ENCODE measurements at places on chromosomes 2 and 18.

DNA sequence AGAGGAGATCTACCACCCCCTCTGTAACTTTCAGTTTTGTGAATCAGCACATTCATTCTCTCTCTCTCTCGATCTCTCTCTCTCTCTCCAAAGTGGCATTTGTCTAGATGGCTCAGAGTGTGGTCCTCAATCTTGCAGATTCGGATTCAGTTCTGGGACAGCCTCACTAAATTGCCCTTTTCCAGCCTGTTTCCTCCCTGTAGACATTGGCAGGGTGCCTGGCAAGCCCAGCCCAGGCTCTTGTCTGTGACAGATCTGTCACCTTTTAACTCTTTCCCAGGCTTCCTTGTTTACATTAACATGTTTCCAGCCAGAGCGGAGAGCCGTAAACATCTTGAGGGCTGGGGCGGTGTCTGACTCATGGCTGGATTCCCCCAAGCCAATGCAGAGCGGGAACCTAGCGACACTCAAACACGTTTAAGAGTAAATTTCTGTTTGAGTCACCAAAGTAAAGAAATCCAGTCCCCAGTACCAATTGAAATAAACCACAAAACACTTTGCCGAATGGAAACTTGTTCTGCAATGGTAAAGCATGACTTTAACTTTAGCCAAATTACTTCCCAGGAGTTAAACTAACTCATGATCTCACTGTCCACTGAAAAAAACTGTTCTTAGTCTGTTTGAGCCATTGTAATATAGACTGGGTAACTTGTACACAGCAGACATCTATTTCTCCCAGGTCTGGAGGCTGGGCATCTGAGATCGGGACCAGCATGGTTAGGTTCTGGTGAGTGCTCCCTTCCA is 6.6 kb upstream of the CYP27C1 start:
- no peak for DNase-seq

DNA sequence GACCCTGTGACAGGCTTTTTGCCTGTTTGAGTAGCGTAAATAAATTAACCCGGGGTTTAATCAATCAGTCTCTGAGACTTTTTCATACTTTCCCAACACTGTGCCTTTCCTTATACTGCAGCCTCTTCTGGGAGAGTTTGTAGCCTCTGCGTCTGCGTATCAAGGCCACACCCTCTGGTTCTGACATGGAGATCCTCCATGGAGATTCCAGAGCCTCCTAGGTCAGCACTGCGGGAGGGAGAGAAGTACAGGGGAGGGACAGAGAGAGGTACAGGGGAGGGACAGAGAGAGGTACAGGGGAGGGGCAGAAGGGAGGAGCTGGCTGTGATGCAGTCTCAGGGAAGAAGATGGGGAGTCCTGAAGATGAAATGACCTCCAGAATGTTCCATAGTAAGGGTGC is 166.0 kb downstream of the ARL4C start:
- DNase-seq: no peak

DNA sequence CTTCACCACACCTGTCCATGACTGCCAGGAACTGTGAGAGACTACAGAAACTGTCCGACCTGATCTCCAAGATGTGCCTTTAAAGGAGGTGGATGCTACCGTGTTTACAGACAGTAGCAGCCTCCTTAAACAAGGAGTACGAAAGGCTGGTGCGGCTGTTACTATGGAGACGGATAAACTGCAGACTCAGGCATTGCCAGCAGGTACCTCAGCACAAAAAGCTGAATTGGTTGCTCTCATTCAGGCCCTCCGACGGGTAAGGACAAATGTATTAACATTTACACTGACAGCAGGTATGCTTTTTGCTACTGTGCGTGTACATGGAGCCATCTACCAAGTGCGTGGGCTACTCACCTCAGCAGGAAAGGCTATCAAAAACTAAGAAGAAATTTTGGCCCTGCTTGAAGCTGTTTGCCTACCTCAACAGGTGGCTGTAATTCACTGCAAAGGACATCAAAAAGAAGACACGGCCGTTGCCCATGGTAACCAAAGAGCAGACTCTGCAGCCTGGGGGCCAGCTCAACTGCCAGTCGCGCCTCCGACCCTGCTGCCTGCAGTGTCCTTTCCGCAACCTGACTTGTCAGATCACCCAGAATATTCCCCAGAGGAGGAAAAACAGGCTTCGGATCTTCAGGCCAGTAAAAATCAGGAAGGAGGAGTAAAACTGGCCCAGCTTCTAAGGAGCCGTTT is 30.9 kb downstream of the SKA1 start:
- DNase-seq: no peak

DNA sequence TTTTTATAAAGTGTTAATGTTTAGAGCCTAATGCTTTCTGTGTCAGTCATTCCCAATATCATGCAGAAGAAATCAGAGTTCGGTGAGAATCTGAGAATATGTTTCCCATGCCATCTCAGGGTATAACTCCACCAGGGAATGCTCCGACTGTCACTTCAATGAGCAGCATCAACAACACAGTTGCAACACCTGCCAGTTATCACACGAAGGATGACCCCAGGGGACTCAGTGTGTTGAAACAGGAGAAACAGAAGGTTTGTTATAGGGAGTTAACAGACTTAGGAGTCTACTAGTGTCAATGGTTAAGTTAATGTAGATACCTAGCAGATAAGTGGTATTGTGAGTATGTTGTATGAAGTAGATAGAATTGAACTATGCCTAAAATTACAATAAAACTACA is 31.0 kb downstream of the VAPA start:
- DNase-seq: no peak

DNA sequence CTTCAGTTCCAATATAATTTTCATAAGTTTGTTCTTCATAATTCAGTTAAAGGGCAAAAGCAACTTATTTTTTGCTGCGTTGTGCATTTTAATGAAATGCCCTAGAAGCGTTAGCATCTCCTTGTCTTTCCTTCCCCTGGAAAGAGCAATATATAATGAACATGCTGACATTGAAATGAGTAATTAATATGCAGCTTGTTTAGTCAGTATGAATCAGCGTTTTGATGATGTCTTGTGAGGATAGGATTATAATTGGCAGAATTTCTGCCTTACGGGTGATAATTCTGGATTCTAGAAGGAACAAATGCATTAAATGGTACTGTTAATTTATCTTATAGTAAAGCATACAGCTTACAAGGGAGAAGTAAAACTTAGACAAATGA is 152.3 kb upstream of the MMADHC start:
- no peak for DNase-seq

- no peak for DNase-seq
These were observed 85.4 kb downstream of the DLGAP1 start for GRCh38 chr18:4369705-4370104.

- no peak for DNase-seq
These were observed 447.0 kb downstream of the SOX11 start for GRCh38 chr2:6139142-6139541.

DNA sequence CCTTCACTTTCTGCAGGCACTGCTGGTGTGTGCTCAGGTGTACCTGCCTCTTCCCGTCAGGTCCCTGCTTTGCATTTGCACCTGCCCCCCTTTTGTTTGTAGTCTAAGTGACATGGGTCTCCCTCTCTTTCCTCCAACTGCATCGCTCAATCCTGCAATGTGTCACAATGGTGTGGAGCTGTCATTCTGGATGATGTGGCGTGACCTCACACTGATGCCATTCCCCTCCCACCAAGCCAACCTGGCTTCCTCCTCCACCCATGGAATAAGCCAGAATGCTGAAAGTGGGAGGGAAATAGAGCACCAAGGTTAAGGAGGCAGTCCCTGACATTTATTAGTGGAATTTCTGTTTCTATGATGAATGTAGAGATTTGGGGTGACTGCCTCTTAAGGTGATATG is 156.7 kb downstream of the ZBTB7C start:
- DNase-seq: no peak

DNA sequence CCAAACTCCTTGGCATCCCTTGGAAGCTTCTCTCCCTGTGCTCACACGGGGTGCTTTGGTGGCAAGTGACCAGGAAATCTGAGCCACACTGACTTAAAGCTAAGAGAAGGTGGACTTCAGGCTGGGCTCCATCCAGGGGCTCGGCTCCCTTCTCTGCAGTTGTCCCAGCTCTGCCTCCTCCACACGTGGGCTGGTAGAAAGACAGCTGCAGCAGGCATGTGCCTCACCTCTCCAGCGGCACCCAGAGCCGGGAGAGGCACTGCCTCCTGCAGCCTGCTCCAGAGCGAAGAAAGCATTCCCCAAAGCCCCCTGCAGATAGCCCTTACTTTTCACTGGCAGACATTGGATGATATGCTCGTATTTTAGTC is 11.3 kb downstream of the KCNF1 start:
- DNase-seq: no peak

DNA sequence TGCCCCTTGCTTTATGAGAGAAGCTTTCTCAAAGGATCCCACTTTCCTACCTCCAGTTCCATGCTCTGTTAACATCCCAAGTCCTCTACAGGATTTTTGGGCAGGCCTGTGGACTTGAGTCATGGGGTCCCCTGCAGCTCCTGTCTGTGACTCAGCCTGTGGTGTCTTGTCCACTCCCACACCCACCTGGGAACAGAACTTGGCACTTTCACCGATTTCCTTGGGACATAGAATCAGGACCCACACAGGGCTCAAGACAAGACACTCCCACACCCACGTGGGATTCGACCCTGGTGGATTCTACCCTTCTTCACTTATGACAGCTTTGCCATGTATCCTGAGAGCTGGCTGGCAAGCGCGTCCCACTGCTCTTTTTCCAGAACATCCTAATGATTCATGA is 30.7 kb upstream of the HDAC4 start:
- DNase-seq: no peak

DNA sequence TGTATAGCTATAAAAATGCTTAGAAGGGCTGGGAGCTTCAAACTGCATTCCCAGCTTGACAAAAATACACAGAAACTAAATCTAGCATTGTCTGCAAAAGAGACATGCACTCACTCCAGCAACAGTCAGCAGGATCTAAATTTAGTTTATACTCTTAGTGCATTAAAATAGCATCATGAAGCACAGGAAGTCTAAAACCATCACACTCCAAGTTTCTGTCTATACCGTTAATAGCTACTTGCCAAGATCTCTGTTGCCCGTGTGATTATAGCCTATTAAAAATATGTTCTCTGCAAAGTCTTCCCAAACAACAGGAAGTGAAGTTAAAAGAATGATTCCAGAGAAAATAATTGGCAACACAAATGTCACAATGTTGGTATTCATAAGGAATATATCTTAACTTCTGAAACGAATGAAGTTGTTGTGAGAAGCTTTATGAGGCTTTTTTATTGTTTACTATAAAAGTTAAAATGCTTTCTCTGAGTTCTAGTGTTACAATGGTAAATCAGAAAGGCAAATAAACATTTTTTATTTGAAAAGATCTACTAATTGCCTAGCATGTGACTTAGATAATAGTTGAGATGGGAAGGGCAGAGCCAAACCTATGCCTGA is 184.2 kb downstream of the ZNF385B start:
- no peak for DNase-seq

DNA sequence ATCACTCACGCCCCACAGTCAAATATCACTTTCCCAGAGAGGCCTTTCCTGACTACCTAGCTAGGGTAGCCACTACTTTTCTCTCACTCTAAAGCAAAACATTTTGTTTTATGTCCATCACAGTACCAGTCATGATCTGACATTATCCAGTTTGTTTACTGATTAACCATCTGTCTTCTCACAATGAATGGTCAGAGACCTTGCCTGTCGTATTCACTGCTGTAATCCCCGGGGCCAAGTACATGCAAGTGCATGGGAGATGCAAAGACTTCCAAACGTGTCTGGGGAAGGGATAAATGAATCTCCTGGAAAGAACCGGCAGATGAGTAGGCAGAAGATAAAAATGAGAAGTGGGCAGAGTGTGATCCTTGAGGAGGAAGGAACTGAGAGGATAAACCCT is 39.7 kb downstream of the THUMPD2 start:
- DNase-seq: no peak

- no peak for DNase-seq
These were observed 128.6 kb downstream of the DTNA start for GRCh38 chr18:34838669-34839068.

DNA sequence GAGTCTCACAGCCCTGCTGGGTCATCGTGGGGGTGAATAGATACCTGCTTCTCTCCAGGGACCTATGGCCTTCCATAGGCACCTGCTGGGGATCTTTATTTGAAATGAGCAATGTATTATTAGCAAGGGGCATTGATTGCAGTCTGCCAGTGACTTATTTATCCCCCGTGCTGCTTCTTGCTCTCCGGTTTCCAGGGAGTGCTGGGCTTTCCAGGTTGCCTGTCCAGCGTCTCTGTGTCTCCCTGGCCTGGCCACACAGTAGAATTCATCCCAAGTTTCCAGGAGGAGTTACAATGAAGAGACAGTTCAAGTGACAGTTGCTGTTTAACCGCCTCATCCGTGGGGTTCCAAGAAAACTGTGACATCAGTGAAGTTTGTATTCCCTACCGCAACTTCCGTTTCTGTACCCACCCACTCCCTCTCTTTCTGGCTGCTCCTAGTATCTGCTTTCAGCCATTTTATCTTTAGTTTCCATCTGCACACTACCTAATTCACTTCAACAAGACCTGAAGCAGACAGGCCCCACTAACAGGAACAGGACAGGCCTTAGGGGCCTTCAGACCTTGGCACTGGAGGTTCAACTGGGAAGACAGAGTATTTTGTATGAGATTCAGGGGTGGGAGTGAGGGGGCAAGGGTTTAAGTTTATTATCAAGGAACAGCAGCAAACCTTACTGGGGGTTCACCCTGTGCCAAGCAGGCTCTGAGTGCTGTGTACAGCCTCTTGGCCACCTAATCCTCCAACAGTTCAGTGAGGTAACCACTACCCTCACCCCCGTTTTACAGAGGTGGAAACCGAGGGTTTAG is 134.8 kb downstream of the PRKCE start:
- no peak for DNase-seq

DNA sequence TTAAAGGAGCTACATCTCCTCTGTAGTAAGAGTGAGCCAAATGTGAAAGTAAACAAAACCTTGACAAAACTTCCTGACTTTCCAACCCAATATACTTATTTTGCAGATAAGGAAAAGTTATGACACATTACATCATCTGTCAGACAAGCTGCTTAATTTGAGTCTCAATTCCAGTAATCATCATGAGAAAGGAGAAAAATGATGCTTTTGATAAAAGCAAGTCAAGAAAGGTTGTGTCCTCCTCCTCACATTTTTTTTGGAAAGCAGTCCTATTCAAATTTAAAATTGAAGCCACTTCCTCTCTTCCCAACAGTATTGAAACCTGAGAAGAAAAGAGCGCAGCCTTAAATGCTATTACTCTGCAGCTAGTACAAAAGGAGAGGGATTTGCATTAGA is 519.6 kb downstream of the LRP1B start:
- no peak for DNase-seq
